Bladder microvascular endothelial cell (primary cell): ENCODE measurements at places on chromosomes 6 and 20. TPM values are rescaled to one million over a fixed set of nuclear protein-coding genes. Genes with fewer than 3 reads are reported as not detected.

The ARMC2 gene
- total RNA-seq = 0.65 and 1.1 TPM in 2 replicates

The MICB gene
- 13.6 and 25.9 TPM in 2 replicates for total RNA-seq

The YWHAB gene
- total RNA-seq = 82.9 and 133 TPM in 2 replicates

The LSM2 gene
- 24.1 and 37.2 TPM in 2 replicates for total RNA-seq

The C4B gene
- 0.97 and 2.5 TPM in 2 replicates for total RNA-seq

The TFAP2A gene
- total RNA-seq = not detected in 2 replicates

The GDAP1L1 gene
- total RNA-seq = not detected in 2 replicates

The LY6G6C gene
- total RNA-seq = not detected in 2 replicates

The SOX4 gene
- total RNA-seq = 33.0 and 94.7 TPM in 2 replicates

The C20orf144 gene
- under 0.01 TPM in 1 of 2 replicates, not detected in the other for total RNA-seq

The SLC9A8 gene
- 3.7 and 12.6 TPM in 2 replicates for total RNA-seq

The ILRUN gene
- total RNA-seq = 28.3 and 60.7 TPM in 2 replicates

The PHACTR3 gene
- total RNA-seq = 0.16 and 6.0 TPM in 2 replicates

The CDH26 gene
- under 0.01 and 0.31 TPM in 2 replicates for total RNA-seq

The VGLL2 gene
- not detected in 2 replicates for total RNA-seq

The LKAAEAR1 gene
- total RNA-seq = 0.16 and 0.25 TPM in 2 replicates

The EPB41L2 gene
- 28.3 and 164 TPM in 2 replicates for total RNA-seq

The DYNLT2 gene
- 0.81 and 0.88 TPM in 2 replicates for total RNA-seq

The DUSP15 gene
- 0.16 and 0.57 TPM in 2 replicates for total RNA-seq

The BTBD3 gene
- 43.7 and 78.5 TPM in 2 replicates for total RNA-seq

The PPP1R14C gene
- not detected in 2 replicates for total RNA-seq

The BPIFA1 gene
- not detected in 2 replicates for total RNA-seq

The BIRC7 gene
- not detected in 2 replicates for total RNA-seq

The UNC93A gene
- not detected in 2 replicates for total RNA-seq

The SLC32A1 gene
- total RNA-seq = under 0.01 TPM in 1 of 2 replicates, not detected in the other

The WFDC13 gene
- not detected in 2 replicates for total RNA-seq

The SPATA25 gene
- 0.49 and 0.50 TPM in 2 replicates for total RNA-seq

The KCNK17 gene
- total RNA-seq = not detected in 2 replicates

The HLA-DRA gene
- total RNA-seq = 2.9 TPM in 1 of 2 replicates, not detected in the other

The PTPRA gene
- 19.8 and 29.6 TPM in 2 replicates for total RNA-seq

The EBF4 gene
- total RNA-seq = under 0.01 and 2.6 TPM in 2 replicates

The RWDD2A gene
- 2.4 and 3.4 TPM in 2 replicates for total RNA-seq

The NKAIN2 gene
- not detected in 2 replicates for total RNA-seq

The RAD21L1 gene
- not detected in 2 replicates for total RNA-seq

The PAK5 gene
- total RNA-seq = not detected in 2 replicates

The RBCK1 gene
- 57.3 and 88.6 TPM in 2 replicates for total RNA-seq

The WFDC10B gene
- total RNA-seq = not detected in 2 replicates

The E2F1 gene
- 9.4 and 14.1 TPM in 2 replicates for total RNA-seq

The ENPP1 gene
- total RNA-seq = 0.31 and 0.32 TPM in 2 replicates

The SNAI1 gene
- 0.65 and 1.4 TPM in 2 replicates for total RNA-seq

The CYP21A2 gene
- total RNA-seq = not detected in 2 replicates

The ELOVL4 gene
- total RNA-seq = 0.49 and 0.63 TPM in 2 replicates

The BACH2 gene
- 0.16 and 4.8 TPM in 2 replicates for total RNA-seq

The C6orf118 gene
- not detected in 2 replicates for total RNA-seq
